ENCODE measurements at places on chromosomes 4 and X. TPM values are rescaled to one million over a fixed set of nuclear protein-coding genes. Genes with fewer than 3 reads are reported as not detected.

SPANXA2 gene
- not detected for total RNA-seq

CCKAR gene
- total RNA-seq: not detected

CAPN6 gene
- 2.4 TPM for total RNA-seq

CPLX1 gene
- 16.5 TPM for total RNA-seq

GPM6B gene
- 8.6 TPM for total RNA-seq

SORCS2 gene
- 0.74 TPM for total RNA-seq

SLC25A53 gene
- 7.5 TPM for total RNA-seq

SPARCL1 gene
- total RNA-seq: 18.4 TPM
